ENCODE measurements at places on chromosomes 7 and 10. TPM values are rescaled to one million over a fixed set of nuclear protein-coding genes. Genes with fewer than 3 reads are reported as not detected.
A peak's percentile ranks its signal among the peaks of the same experiment; 100 is the strongest.

DNA sequence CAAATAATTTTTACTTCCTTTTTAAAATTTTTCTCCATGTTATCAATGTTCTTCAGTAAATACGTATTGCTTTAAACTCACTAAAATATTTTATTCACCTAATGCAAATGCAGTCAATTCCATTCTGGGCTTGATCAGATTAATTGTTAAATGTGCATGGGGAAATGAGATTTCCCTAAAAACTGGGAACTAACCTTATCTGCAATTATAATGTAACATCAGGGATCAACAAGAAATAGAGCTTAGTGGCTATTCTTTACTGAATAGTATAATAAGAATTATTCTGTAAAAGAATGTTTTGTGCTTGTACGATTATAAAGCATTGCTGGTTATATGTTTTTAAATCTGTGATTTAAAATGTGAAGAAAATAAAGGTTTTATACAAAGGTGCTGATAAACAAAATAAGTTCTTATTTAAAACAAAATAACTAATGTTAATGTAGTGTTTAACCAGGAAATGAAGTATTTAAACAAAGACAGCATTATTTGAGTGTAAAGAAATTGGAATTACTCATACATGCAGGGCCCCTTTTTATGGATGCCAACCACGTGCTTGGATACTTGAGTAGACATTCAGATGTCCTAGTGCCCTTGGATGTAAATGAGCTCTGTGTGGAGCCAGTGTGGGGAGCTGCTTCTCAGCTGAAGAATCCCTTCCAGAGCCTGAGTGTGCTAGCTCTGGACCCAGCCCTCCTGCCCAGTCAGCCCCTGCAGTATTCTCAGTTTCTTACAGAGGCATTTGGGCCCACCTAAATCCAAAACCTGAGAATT lies 84.2 kb downstream of the REEP3 start:
- DNase-seq, result no peak

GRCh38 chr7:6437251-6437650 lies 10.5 kb downstream of the DAGLB start:
- no peak for DNase-seq

The MCM10 gene
- total RNA-seq, result 2.4 TPM

DNA sequence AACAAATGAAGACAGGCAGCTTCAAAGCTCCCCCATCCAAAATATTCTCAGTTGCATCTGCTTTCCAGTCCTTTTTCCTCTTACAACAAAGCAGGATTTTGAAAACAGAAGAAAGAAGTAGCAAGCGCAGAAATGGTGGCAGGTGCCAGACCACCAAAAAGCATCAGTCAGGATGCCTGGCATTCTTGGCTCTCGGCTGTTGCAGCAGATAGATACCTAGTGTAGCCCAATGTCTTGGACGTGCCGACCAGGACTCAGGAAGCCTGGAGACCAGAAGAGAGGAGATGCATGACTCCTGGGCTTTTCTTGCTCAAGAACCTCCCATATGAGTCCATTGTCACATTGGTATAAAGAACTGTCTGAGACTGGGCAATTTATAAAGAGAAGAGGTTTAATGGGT lies 115.2 kb downstream of the RAB18 start:
- no peak for DNase-seq

- DNase-seq, result no peak
Observed at GRCh38 chr7:157037635-157038034, 27.2 kb upstream of the MNX1 start.

DNA sequence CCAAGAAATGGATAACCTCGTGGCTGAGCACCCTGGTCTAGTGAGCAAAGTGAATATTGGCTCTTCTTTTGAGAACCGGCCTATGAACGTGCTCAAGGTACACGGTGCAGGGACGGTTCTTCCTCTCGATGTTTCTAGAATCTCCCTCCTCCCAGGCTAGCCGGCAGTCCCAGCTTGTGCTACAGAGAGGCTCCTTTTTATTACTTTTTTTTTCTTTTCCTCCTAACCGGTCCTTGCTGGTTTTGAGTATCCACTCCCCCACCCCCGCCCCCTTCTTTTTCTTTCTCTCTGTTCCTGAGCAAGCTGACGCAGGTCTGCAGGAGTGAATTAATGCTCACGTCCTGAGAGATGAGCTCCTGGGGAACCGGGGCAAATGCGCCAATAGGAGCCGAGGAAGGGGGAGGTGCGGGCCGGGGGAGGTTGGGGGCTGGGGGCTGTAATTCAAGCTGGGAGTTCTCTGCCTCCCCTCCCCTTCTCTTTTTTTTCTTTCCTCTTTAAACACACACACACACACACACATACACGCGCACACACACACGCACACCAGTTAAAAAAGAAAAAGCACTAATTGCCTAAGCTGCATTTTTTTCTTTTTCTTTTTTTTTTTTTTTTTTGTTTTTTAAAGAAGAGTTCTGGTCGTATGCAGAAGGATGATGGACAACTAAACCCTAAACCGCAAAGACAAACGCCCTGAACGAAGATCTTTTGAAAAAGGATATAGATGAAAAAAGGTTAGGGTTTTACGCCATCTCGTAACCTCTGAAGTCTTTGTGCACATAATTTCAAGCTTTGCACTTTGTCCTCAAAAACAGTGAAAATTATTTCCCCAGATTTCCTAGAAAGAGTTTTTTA lies 6.6 kb downstream of the CPA2 start:
- peak; percentile 73 for DNase-seq

DNA sequence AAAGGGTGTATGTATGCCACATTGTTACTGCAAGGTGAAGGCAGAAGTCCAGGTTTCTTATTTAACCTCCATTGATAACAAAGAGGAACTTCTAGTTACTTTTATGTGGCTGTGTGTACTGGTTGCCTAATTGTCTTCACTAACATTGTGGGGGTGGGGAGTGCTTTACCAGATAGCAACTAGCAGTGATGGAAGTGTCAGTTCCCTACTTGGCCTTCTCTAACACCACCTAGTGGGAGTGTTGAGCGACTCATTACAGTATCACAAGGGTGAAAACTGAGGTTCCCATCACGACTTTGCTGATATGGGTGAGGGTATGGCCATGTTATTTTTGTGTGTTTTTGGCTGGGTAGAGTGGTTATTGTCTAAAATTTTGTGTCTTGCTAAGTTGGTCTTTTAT lies 274.4 kb downstream of the THSD7A start:
- no peak for DNase-seq

- peak; percentile 46 for DNase-seq
Observed at GRCh38 chr7:143387156-143387975, 6.2 kb downstream of the ZYX start.
